ENCODE measurements at places on chromosomes 1 and 21.
A peak's percentile ranks its signal among the peaks of the same experiment; 100 is the strongest.

DNA sequence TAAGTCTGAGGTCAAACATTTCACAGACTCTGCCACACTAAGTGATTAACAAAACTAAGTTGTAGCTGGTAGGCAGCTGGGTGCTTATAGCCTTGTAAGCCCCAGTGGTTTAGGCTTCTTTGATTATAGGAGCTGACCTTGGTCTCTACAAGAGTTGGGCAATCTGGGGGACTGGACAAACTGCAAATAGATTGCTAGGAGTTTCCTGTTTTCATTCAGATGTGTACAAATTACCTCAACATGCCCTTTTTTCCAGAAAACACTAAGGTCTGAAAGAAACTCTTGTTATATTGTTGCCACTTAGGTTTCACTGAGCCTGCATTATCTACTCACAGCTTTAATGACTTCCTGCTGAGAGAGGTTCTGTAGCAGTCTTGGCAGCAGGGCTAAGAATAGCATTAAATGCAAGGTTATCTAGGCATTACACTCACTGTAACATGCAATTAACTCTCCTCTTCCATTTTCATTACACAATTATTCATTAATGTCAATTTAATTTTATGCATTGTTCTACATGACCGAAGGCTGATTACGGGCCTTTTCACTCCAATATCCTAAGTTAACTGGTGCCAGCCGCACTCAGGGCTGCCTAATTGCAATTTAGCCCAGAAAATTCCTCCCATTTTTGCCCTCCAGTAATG lies 314.0 kb downstream of the LMO4 start:
- DNase-seq, result no peak

GRCh38 chr1:2208309-2209239 lies 14.0 kb upstream of the FAAP20 start:
- DNase-seq, result no peak

GRCh38 chr1:172673761-172674160 lies 14.9 kb downstream of the FASLG start:
- DNase-seq, result no peak

- no peak for DNase-seq
Observed at GRCh38 chr1:152426731-152427130, 12.7 kb upstream of the CRNN start.

- peak; percentile 96 for DNase-seq
Observed at GRCh38 chr1:42924851-42925760, 33.6 kb downstream of the SLC2A1 start.

DNA sequence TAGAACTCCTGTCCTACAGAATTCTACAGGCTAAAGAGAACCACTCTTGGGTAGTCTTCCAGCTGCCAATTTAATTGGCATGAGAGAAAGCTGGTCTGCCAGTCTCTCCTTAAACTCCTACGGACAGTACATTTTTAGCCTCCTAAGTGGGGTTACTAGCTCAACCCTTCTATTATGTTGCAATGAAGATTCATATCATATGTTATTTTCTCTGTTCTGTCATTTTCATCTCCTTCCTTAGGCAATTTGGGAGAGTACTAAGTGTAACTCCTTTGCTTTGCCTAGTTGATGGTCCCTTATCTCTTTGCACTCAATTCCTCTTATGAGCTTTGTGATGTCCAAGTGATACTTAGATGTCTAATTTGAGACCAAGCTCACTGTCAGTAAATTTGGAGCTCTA lies 14.0 kb downstream of the GNAT2 start:
- no peak for DNase-seq

DNA sequence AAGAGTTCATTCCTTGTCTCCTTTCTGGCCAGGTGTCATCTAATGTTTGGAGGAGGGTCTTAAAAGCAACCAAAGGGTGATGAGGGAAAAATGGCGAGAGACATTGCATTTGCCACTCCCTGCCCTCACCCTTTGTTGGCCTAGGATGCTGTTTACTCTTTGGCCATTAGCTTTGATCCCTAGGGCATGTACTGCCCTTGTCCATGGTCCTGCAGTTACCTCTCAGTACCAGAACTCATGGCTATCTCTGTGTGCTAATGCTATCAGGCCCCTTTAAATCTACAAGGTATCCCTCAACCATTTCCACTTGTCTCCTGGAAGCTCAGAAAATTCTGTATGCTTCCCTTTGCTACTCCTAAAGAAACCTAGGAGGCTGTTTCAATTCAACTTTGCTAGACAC lies 424.8 kb upstream of the PLXNA2 start:
- DNase-seq, result no peak

DNA sequence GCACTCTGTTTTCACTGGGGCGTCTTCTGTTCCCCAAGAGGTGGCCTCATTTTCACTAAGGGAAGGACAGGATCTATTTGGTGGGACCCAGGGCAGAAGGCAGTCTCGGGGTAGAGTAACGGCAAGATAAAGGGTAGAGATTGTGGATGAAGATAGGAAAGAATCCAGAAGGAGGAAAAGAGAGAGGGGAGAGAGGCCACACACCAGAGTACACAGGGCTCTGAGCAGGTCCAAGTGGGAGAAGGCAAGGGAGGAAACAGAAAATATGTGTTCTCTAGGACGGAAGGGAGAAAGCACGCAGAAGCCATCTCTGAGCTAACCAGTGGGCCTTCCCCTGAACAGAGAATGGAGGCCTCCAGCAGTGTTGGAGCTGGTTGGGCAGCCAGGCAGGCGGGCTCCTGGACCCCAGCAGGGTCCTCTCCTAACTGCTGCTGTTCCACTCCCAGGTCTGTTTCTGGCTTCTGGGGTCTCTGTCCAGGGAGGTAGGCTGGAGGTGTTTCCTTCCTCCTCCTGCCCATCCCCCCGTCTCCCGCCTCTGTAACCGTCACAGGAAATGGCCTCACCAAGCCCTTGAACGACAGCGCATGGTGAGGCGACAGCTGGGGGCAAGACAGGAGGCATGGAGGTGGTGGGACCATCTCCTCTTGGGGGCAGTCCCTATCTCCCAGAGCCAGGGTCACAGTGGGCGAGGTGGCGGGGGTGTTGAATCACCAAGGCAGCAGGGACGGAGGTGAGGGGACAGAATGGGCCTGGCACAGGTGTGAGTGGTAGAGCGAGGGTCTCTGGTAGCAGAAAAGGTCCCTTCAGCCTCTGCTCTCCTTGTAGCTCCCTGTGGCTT lies 649 bp downstream of the PTPN7 start:
- DNase-seq, result peak; percentile 79

DNA sequence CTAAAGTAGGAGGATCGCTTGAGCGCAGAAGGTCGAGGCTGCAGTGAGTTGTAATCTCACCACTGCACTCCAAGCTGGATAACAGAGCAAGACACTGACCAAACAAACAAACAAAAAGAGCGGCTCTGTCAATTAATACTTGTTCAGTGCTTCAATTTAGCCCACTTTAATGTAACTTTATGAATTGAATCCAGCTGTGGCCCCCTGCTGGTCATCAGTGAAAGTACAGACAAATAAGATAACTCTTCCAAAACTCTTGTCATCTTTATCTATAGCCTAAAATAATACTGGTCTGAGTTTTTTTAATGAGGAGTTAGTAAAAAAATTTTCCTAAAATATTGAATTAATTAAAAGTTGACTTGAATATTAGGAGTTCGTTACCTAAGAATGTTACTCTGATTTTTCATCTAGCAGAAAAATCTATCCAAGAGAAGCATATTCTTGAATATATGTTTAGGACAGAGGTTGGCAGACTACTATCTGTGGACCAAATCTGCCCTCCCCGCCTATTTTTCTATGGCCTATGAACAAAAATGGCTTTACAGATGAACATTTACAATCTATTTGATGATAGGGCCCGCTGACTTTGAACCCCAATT lies 26.1 kb downstream of the ATP5PF start:
- peak; percentile 58 for DNase-seq

GRCh38 chr1:159763686-159764085 lies 17.1 kb upstream of the DUSP23 start:
- no peak for DNase-seq

- no peak for DNase-seq
Observed at GRCh38 chr1:41377397-41377796, 16.2 kb downstream of the FOXO6 start.

GRCh38 chr1:67611846-67612245 lies 73.2 kb upstream of the GADD45A start:
- DNase-seq, result no peak
